Natural killer cell (primary cell): ENCODE measurements at places on chromosomes 7 and 10. TPM values are rescaled to one million over a fixed set of nuclear protein-coding genes. Genes with fewer than 3 reads are reported as not detected.
A peak's percentile ranks its signal among the peaks of the same experiment; 100 is the strongest.

PTN gene
- total RNA-seq = not detected

GRCh38 chr7:100866729-100867039 lies 503 bp upstream of the TRIP6 start:
- no peak overlapping the region for H3K27ac ChIP-seq
- peaks cover 20% of the 10 kb centered on the region for H3K4me1 ChIP-seq
- peaks cover 9% of the 10 kb centered on the region for H3K27me3 ChIP-seq
- H3K36me3 ChIP-seq = peaks cover 14% of the 10 kb centered on the region
- DNase-seq = no peak
- H3K4me3 ChIP-seq = peak overlapping the region; percentile 43

DNA sequence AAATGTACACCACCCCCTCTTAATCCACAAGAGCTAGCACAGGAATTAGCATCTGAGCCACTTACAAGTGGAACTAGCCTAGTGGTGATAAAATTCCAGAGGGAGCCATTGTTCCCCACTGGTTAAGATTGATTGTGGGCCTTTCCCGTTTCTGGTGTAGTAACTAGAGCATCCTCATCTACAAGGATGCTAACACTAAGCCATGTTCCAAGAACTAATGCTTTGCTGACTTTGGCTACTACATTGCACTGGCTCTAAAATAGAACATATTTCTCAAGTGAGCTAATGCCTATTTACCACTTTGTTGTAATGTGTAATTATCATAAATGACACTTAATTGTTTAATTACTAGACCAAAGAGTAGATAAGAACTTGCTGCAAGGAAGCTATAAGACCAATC lies 143.7 kb downstream of the FZD1 start:
- H3K27me3 ChIP-seq = no peaks in the 10 kb centered on the region
- no peaks in the 10 kb centered on the region for H3K4me1 ChIP-seq
- H3K36me3 ChIP-seq = no peaks in the 10 kb centered on the region
- no peak overlapping the region for H3K27ac ChIP-seq
- no peak for DNase-seq
- H3K4me3 ChIP-seq = no peak overlapping the region

DNA sequence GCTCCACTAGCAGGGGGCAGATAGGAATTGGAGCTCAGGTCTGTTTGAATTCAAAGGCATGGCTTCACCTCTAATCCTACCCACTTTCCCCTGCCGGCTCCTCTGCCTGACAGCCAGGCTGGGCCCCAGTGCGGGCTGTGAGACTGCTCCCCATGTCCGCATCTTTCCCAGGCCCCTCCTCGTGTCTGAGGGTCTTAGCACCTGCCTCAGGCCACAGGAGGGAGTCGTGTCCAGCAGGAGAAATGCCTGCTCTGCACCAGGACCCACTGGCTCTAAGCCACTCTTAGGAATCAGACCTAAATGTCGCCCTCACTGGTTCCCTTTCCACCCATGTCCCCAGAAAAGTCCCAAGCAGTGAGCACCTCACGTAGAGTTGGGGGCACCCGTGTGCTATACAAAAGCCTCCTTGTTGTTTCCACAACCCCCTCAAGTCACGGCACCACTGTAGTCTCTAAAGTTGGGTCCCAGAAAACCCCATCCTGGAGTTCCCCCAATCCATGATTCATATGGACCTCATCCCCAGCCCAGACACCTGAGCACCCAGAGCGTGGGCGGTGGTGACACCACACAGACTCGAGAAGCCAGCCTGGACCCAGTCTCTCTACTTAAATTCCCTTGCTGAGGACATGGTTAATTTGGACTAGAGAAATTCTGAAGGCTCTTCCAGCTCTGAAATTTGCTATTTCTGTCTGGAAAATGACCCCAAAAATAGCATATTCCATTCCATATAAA lies 466.4 kb upstream of the ZMIZ1 start:
- no peak for DNase-seq
- no peaks in the 10 kb centered on the region for H3K36me3 ChIP-seq
- H3K27me3 ChIP-seq = no peaks in the 10 kb centered on the region

ABI1 gene
- total RNA-seq = 113 TPM

NPSR1 gene
- not detected for total RNA-seq
